ENCODE measurements at places on chromosomes 1 and 21. TPM values are rescaled to one million over a fixed set of nuclear protein-coding genes. Genes with fewer than 3 reads are reported as not detected.

Gene MPL
- total RNA-seq = 0.63 TPM

Gene TMEM35B
- 51.6 TPM for total RNA-seq

Gene CYYR1
- total RNA-seq = 0.26 TPM

Gene KANK4
- total RNA-seq = not detected

Gene ELOA
- total RNA-seq = 26.0 TPM

Gene TTLL7
- 0.19 TPM for total RNA-seq

Gene SPRR5
- not detected for total RNA-seq

Gene OR2T33
- total RNA-seq = not detected

Gene KCNAB2
- total RNA-seq = 252 TPM

Gene FOXD3
- not detected for total RNA-seq

Gene TMPRSS15
- not detected for total RNA-seq

Gene PTPRF
- 2.6 TPM for total RNA-seq

Gene PLA2G2C
- total RNA-seq = not detected

Gene RYR2
- 0.19 TPM for total RNA-seq

Gene CD34
- 1.6 TPM for total RNA-seq

Gene BGLAP
- total RNA-seq = 6.4 TPM

Gene WNT4
- total RNA-seq = not detected

Gene COL11A1
- total RNA-seq = 0.13 TPM

Gene EXTL1
- 0.08 TPM for total RNA-seq

Gene OPRD1
- total RNA-seq = not detected

Gene TENT5C
- 7.7 TPM for total RNA-seq

Gene RGS18
- 1.6 TPM for total RNA-seq
